ENCODE measurements at places on chromosomes 13 and 19. TPM values are rescaled to one million over a fixed set of nuclear protein-coding genes. Genes with fewer than 3 reads are reported as not detected.

The CYP2A7 gene
- not detected for total RNA-seq

The GPC5 gene
- 2.1 TPM for total RNA-seq

The LRRC63 gene
- total RNA-seq, result 0.04 TPM

The MYH14 gene
- total RNA-seq, result 11.3 TPM

The PTGER1 gene
- total RNA-seq, result 0.09 TPM

The ATP8B3 gene
- 0.35 TPM for total RNA-seq

The LGALS13 gene
- total RNA-seq, result 0.31 TPM

The PLPP2 gene
- 0.58 TPM for total RNA-seq

The USHBP1 gene
- total RNA-seq, result 5.2 TPM

The ZNF585A gene
- 14.8 TPM for total RNA-seq

The FFAR2 gene
- total RNA-seq, result 0.22 TPM

The CYP4F3 gene
- total RNA-seq, result 0.04 TPM

The IGFL2 gene
- 0.09 TPM for total RNA-seq

The KPNA3 gene
- total RNA-seq, result 24.0 TPM

The MEIS3 gene
- 9.2 TPM for total RNA-seq

The LRRC25 gene
- 1.5 TPM for total RNA-seq

The FSD1 gene
- total RNA-seq, result 0.71 TPM

The RASGRP4 gene
- total RNA-seq, result 0.98 TPM

The ZNF724 gene
- 6.6 TPM for total RNA-seq

The B3GNT8 gene
- total RNA-seq, result 0.93 TPM

The KCNK6 gene
- 2.6 TPM for total RNA-seq

The CGB5 gene
- 0.40 TPM for total RNA-seq

The CGB7 gene
- total RNA-seq, result 0.53 TPM

The VSTM1 gene
- not detected for total RNA-seq

The CCDC70 gene
- total RNA-seq, result not detected

Measured in muscle of leg (tissue), 16 donors.